NCI-H510A (cell line): ENCODE measurements at places on chromosomes 12 and 14.

- no peak for DNase-seq
Measured at GRCh38 chr14:22981090-22981875, 1.1 kb downstream of the AJUBA start.

GRCh38 chr14:105084741-105085571 is 19.7 kb upstream of the GPR132 start:
- no peak for DNase-seq

DNA sequence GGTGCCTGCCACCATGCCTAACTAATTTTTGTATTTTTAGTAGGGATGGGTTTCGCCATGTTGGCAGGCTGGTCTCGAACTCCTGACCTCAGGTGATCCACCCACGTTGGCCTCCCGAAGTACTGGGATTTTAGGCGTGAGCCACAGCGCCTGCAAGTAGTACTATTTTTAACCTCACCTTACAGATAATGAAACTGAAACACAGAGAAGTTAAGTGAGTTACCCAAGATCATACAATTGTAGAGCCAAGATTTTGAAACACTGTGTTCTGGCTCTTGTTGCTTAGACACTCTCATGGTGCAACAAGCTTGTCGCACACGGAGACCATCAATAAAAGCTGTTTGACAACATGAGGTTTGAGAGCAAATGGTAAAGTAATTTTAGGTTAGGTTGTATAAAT is 159.1 kb upstream of the LMNTD1 start:
- DNase-seq: no peak

GRCh38 chr12:24373004-24373403 is 423.5 kb upstream of the SOX5 start:
- DNase-seq: no peak

DNA sequence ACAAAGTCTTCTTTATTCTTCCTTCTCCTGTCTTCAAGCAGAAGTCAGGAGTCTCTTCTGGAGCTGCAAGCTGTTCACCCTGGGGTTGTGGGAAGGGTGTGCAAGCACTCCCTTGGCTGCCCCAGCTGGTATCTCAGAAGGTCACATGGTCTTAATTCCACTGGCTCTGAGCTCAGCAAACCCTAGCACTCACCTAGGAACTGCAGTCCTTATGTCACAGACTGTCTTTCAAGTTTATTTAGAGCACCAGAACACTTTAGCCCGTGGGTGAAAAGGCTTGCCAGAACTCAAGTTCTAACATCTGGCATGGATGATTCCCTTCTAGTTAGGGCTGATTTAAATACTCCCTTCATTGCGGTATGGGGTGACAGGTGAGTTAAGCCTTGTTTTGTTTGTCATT is 379.0 kb downstream of the CCER1 start:
- DNase-seq: peak; percentile 24

DNA sequence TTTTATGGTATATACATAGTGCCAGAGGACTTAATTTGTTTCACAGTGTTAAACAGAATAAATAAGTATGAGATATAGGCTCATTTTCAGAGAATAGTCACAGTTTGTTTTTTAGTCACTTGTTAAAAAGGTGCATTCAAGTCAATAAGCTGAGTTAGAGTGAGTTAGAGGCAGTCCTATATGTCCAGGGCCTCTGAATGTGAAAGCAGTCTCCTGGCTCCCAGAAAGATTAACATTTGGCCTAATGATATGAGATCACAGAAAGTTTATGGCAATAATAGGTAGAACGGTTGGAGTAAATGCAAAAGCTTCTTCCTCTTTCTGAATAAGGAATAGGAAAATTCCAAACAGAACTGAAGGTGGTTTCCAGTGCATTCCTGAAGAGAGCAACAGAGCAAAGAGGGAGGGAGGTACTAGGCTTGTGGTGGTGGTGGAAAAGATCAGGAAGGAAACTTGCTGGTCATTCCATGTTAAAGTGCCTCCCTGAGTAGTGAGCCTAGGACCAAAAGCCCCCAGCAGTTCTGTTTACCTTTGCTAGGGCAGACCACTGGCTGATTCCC is 54.4 kb downstream of the SLC38A4 start:
- no peak for DNase-seq

DNA sequence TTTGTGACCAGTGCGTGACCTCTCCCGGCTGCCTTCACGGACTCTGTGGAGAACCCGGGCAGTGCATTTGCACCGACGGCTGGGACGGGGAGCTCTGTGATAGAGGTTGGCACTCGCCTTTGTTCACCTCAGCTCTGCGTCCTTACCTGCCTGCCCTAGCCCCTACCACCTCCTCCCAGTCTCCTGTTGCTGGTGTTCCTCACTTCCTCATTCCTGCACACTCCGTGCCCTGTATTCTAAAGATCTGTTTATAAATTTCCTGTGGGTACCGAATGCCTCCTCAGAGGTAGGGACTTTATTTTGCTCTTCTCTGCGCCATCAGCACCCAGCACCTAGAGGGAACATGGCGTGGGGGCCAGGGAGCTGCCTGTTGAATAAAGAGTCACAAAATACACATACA is 2.3 kb downstream of the DLK1 start:
- no peak for DNase-seq

- DNase-seq: no peak
Measured at GRCh38 chr12:45687081-45688015, 42.2 kb upstream of the ARID2 start.

DNA sequence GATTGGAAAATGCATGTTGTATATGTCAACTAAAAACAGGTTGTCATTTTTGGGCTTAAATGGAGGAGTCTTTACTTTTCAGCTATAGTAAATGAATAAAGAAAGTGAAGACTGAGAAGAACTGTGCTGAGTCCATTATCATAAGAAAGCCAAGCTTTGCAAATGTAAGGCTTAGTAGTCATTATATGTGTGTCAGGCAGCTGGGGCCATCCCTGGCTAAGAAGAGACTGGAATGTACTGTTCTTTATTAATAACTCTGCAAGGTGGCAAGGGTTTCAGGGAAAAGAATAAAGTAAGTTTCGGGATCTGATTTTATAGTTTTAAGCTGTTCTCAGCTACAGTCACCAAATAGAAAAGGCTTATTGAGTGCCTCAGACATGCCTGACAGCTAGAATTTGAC is 48.7 kb downstream of the SRGAP1 start:
- DNase-seq: no peak

DNA sequence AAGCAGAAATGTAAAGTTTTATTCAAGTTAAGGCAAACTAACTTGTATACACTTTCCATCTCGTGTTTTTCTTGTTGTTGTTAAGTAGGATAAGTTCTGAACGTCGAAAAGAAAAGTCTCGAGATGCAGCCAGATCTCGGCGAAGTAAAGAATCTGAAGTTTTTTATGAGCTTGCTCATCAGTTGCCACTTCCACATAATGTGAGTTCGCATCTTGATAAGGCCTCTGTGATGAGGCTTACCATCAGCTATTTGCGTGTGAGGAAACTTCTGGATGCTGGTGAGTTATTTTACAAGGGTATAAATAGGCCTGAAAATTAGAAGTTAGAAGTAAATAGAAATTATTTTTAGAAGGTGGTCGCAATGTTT is 25.0 kb downstream of the HIF1A start:
- no peak for DNase-seq

DNA sequence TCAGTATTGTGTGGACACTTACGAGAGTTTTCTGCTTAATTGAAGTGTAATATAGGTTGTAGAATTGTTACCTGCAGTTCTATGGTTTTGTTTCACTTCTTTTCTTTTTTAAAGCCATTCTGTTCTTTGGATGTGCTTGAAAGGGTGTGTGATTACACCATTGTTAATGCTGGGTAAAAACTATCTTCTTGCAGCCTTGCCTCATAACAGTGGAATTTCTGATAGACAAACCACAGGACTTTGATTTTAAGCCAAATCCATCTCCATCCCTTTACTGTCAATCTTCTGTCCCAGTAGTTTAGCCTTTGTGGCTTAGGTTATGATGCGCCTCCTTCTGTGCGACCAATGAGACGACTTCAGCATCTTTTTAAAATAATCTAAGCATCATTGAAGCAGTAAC is 182.3 kb downstream of the PELI2 start:
- DNase-seq: no peak

- no peak for DNase-seq
Measured at GRCh38 chr14:79568594-79568993, 642.7 kb downstream of the DIO2 start.

DNA sequence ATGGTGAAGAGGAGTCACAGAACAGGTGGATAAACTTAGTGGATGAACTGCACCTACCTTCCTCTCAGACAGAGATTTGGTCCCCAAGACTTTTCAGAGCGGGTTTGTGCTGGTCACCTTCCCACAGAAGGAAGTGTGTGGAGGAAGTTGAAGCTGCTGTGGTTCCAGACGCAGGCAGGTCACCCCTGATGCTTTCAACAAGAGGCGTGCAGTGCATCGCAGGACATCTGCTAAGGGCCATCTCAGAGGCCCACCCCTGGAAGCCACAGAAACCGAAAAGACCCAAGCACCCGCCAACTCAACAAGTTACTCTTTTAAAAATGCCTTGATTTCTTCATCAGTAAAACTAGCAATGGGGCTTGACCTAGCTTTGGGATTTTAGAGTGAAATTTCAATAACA is 1.0 kb upstream of the GPX2 start:
- no peak for DNase-seq

DNA sequence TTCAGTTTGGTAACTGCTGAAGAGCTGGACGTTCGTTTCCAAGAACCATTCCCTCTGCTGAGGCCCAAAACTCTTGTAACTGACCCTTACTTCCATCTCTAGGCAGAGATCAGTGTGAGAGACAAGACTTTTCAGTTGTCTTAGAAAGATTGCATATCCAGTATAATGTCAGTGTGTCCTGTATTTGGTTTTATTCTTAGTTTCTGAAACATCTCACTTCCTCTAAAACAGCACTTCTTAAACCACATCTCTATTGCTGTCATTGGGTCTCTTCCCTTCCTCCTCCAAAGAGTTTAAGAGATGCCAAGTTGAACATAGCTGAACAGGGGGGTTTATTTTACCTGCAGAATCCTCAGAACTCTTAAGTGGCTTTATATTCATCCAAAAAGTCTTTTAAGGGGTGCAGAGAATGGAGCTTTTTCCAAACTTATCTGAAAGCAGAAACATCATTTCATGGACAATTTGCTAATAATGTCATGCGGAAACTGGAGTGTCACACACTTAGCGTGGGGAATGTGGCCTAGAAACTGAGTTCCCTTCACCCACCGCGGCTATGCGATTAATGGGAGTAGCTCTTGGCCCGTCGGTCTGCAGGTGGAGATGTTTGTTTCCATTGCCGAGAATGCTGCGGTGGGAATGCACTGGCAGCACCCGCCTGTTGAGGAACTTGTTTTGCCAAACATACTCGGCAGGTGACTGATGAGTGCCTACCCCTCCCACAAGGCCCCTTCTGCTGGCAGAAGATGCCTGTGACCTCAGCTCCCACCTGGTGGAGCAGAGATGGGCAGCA is 148.2 kb downstream of the ADGRD1 start:
- DNase-seq: no peak

DNA sequence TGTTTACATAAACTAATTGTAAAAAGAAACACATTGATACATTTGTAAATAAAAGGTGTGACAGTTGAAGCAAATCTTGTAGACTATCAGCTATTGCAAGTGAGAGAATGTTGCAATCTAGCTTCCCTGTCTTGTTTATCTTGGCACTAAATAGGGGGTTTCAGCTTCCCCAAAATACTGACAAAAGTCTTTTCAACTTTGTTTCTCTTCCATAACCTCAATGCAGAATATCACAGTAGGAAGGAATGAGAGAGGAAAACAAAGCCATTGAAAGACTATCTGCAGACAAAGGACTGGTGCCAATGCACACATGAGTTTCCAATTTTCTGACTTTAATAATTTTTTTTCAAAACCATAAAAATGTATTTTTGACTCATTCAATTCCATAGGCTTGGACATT is 886.2 kb upstream of the MGAT4C start:
- DNase-seq: no peak

- DNase-seq: no peak
Measured at GRCh38 chr12:132674561-132674960, 12.6 kb downstream of the POLE start.
